Osteocyte (in vitro differentiated cells): ENCODE measurements at places on chromosomes 13 and 19.

DNA sequence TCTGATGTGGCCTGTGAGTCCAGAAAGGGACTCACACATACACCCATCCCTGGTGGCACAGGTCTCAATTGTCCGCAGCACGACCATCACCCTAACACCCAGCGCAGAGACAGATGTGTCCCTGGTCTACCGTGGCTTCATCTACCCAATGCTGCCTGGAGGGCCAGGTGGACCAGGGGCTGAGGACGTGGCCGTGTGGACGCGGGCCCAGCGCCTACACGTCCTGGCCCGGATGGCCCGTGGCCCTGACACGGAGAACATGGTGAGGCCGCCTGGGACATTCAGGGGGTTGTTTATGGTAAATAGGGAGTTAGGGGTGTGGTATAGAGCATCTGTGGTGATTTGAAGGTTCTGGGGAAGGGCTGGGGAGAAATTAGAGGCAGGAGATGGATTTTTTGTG is 22.8 kb downstream of the MEGF8 start:
- no peaks in the 10 kb centered on the region for H3K27me3 ChIP-seq
- DNase-seq = no peak
- H3K4me1 ChIP-seq = no peaks in the 10 kb centered on the region
- H3K4me3 ChIP-seq = no peak overlapping the region
- H3K36me3 ChIP-seq = peaks cover 35% of the 10 kb centered on the region

DNA sequence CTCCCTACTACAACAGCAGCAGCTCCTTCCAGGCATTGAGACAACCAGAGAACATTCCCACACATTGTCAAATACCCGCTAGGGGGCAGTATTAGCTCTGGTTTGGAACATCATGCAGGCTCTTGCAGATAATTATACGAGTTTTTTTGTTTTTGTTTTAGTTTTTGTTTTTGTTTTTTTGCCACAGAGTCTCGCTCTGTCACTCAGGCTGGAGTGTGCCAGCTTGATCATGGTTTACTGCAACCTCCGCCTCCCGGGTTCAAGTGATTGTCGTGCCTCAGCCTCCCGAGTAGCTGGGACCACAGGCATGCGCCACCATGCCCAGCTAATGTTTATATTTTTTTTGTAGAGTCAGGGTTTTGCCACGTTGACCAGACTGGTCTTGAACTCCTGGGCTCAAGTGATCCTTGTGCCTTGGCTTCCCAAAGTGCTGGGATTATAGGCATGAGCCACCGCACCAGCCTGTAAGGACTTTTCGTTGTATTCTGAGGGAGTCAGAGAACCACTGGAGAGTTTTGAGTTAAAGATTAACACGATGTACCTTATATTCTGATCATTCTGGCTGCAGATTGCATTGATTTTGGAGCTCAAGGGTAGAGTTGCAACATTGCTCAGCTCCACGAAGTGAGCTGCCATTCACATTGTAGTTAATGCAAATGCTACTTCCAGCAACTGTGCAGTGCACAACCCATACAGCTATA is 41.7 kb upstream of the CEACAM20 start:
- peak; percentile 90 for DNase-seq
- H3K27me3 ChIP-seq = peaks cover 37% of the 10 kb centered on the region
- H3K4me3 ChIP-seq = no peak overlapping the region
- H3K36me3 ChIP-seq = no peaks in the 10 kb centered on the region
- no peaks in the 10 kb centered on the region for H3K4me1 ChIP-seq

DNA sequence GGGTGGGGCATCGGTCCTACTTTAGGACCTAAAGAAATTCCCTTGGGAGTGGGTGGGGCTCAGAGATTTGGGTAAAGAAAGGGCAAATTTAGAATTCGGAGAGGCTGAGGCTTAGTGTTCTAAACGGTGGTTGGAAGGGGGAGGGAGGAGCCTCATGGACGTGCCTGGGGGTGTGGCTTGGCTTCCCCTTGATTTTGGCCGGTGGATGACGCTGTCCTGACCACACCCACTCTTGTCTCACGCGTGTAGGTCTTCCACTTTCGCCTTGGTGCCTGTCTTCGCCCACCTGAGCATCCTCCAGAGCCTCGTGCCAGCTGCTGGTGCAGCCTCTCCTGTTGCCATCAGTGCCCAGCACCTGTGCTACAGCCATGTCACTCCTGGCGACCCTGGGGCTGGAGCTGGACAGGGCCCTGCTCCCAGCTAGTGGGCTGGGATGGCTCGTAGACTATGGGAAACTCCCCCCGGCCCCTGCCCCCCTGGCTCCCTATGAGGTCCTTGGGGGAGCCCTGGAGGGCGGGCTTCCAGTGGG is 1.2 kb upstream of the NUP62 start:
- H3K27me3 ChIP-seq = no peaks in the 10 kb centered on the region
- peak overlapping the region; percentile 99 for H3K4me3 ChIP-seq

- peaks cover 16% of the 10 kb centered on the region for H3K27me3 ChIP-seq
- peaks cover 15% of the 10 kb centered on the region for H3K4me1 ChIP-seq
- DNase-seq = no peak
Measured at GRCh38 chr13:112998521-112999280, 29.7 kb downstream of the MCF2L start.

GRCh38 chr19:18090545-18091216 is 3.9 kb upstream of the IL12RB1 start:
- no peak overlapping the region for H3K4me3 ChIP-seq
- no peaks in the 10 kb centered on the region for H3K36me3 ChIP-seq
- H3K27ac ChIP-seq = no peak overlapping the region

DNA sequence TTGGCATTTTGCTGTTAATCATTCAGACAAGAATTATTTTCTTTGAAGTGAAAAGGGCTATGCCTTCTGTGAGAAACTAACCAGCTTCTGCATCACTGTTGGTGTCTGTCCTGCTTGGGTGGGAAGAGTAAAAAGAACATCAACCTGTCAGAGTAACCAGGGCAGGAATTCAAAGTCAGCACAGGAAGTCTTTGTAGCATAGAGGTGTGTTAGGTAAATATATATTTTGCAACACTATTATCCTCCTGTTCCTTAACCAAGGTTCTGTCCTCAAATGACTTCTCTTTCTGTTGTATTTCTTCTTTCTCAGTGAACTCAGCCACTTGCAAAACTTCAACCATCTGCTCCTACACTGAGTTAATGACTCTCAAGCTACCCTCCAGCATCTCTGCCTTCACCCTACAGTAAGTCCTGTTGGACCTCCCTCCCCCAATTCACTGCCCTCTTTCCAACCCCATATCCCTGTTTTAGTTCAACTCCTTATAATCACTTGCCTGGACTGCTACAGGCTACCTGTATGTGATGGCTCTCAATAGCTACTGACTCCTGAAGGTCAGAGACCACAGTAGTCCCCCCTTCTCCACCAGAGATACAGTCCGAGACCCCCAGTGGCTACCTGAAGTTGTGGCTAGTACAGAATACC is 49.9 kb downstream of the SMAD9 start:
- H3K4me3 ChIP-seq = no peak overlapping the region
- no peak for DNase-seq
- H3K36me3 ChIP-seq = peaks cover 8% of the 10 kb centered on the region
- H3K27me3 ChIP-seq = no peaks in the 10 kb centered on the region

- H3K4me1 ChIP-seq = no peaks in the 10 kb centered on the region
- DNase-seq = no peak
- no peak overlapping the region for H3K4me3 ChIP-seq
- no peak overlapping the region for H3K27ac ChIP-seq
Measured at GRCh38 chr19:11784356-11784755, 14.0 kb upstream of the ZNF491 start.

DNA sequence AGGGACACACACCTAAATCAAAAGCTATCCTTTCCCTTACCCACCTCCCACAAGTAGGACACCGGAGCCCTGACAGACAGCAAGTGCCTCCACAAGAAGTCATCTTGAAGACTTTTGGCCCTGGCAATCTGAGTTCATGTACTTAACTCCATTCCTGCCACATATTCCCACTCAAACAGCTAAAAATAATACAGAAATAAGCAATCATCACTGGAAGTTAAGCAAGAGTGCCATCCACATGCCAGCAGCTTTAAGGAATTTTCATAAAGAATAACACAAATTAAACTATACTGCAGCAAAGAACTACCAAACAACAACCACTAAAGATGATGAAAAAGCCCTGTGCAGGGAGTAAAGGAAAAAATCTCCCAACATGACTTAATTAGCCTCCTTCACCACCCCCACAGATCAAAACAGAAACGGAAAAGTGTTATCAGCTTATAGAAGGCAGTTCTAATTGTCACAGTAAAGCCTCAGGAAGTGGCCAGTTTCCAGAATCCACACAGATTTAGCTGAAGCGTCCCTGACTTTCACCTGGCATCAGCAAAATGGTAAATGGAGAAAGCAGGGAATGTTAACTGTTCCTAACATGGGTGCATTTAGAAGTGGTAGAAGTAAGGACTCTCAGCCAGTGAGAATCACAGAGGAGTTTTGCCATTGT is 343.9 kb downstream of the TBC1D4 start:
- H3K27ac ChIP-seq = peak overlapping the region; percentile 40
- no peak overlapping the region for H3K4me3 ChIP-seq
- peaks cover 66% of the 10 kb centered on the region for H3K4me1 ChIP-seq
- peaks cover 6% of the 10 kb centered on the region for H3K36me3 ChIP-seq

- peaks cover 27% of the 10 kb centered on the region for H3K4me1 ChIP-seq
- DNase-seq = peak; percentile 89
- peaks cover 8% of the 10 kb centered on the region for H3K27me3 ChIP-seq
- H3K4me3 ChIP-seq = no peak overlapping the region
Measured at GRCh38 chr13:76965759-76966421, 17.6 kb downstream of the ACOD1 start.
